Tibial nerve (tissue), 4 donors: ENCODE measurements at places on chromosomes 2 and 18. TPM values are rescaled to one million over a fixed set of nuclear protein-coding genes. Genes with fewer than 3 reads are reported as not detected.

Gene SERPINE2
- total RNA-seq, result 29.5 TPM

Gene NEB
- 1.2 TPM for total RNA-seq

Gene SLC9A2
- total RNA-seq, result not detected

Gene ANO7
- 0.42 TPM for total RNA-seq

Gene RAPH1
- 44.8 TPM for total RNA-seq

Gene SPRED2
- 28.8 TPM for total RNA-seq

Gene SFTPB
- total RNA-seq, result not detected

Gene ZNF892
- 14.9 TPM for total RNA-seq

Gene C18orf32
- total RNA-seq, result 31.2 TPM

Gene AQP12B
- 0.22 TPM for total RNA-seq

Gene TMEFF2
- not detected for total RNA-seq

Gene TWIST2
- 72.5 TPM for total RNA-seq
